Stimulated activated naive CD4-positive, alpha-beta T cell treated with Interleukin-2 at 50 U/mL for 16 hours (primary cell): ENCODE measurements at places on chromosomes 6 and 20.

DNA sequence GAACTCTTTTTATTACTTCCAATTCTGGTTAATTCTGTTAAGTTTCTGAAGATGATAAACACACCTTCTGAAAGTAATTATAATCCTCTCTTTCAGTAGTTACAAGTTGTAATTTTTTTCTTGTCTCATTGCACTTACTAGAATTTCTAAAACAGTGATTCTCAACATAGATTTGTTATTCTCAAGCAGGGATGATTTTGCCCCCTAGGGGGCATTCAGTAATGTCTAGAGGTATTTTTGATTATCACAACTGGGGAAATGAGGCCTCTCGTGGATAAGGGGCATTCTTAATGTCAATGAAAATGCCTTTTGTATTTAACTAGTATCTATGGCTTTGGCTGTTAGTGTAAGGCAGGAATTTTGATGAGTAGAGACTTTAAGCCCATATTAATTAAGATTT is 39.4 kb upstream of the MAFB start:
- no peak for DNase-seq

DNA sequence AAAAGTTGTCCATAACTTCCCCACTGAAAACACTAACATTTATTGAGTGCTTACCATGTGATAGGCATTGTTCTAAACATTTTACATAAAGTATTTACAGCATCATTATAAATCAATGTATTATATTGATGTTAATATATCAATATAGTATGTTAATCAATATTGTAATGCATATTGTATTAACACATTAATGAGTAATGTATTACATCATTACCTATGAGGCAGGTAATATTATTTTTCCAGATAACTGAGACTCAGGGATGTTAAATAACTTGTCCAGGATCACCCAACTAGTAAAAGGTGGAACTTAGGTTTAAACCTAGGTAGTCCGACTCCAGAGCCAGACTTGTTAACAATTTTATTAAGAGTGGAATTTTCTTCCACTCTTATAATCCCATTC is 12.2 kb upstream of the TREM2 start:
- DNase-seq: no peak

- no peak for DNase-seq
Observed at GRCh38 chr20:33796907-33797544, 14.1 kb upstream of the CHMP4B start.

GRCh38 chr6:67971812-67972211 is 663.3 kb upstream of the ADGRB3 start:
- DNase-seq: no peak

GRCh38 chr20:10652660-10653261 is 21.0 kb downstream of the JAG1 start:
- DNase-seq: no peak

GRCh38 chr6:26388014-26388413 is 5.1 kb downstream of the BTN2A2 start:
- no peak for DNase-seq

- DNase-seq: no peak
Observed at GRCh38 chr6:53464483-53464882, 80.4 kb downstream of the GCLC start.

DNA sequence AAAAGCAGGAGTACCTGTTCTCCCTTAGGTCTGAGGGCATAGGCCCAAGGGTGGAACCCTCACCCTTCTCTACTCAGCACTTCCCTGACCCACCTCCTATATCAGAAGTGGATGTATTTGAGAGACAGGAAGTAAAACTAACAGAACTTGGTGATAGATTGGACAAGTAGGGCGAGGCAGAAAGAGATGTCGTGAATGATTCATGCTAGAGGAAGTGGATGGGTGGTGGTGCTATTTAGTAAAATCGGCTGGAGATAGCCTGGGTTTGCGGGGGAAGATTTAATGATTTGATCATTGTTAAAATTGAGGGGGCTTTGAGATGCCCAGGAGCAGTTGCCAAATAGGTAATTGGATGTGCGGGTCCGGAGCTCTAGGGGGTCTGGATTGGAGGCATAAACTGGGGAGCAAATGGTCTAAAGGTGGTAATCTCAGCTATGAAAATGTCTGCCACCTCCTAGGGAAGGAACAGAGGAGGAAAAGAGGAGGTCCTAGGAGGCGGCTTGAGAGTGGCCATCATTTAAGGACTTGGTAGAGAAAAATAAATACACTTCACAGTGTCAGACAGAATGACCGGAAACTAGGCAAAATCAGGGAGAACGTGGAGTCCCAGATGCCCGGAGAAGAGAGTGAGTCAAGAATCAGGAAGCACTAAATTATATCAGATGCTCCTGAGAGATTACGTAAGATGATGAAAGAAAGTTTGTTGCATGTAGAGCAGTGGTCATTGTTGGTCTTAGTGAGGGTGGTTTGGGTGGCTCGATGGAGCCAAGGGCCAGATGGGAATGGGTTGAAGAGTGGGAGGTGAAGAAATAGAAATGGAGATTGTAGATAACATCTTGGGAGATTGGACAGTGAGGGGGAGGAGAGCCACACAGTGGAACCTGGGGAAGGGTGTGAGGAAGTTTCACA is 142.0 kb downstream of the CEP57L1 start:
- DNase-seq: no peak

GRCh38 chr6:9266741-9267140 is 831.4 kb upstream of the SLC35B3 start:
- DNase-seq: no peak

GRCh38 chr6:6942091-6942490 is 165.7 kb upstream of the RREB1 start:
- DNase-seq: no peak

GRCh38 chr6:53263917-53264316 is 84.8 kb downstream of the ELOVL5 start:
- DNase-seq: no peak
